ENCODE measurements at places on chromosomes 12 and 14.

- no peak for DNase-seq
Observed at GRCh38 chr14:78412475-78412874, 242.3 kb downstream of the NRXN3 start.

DNA sequence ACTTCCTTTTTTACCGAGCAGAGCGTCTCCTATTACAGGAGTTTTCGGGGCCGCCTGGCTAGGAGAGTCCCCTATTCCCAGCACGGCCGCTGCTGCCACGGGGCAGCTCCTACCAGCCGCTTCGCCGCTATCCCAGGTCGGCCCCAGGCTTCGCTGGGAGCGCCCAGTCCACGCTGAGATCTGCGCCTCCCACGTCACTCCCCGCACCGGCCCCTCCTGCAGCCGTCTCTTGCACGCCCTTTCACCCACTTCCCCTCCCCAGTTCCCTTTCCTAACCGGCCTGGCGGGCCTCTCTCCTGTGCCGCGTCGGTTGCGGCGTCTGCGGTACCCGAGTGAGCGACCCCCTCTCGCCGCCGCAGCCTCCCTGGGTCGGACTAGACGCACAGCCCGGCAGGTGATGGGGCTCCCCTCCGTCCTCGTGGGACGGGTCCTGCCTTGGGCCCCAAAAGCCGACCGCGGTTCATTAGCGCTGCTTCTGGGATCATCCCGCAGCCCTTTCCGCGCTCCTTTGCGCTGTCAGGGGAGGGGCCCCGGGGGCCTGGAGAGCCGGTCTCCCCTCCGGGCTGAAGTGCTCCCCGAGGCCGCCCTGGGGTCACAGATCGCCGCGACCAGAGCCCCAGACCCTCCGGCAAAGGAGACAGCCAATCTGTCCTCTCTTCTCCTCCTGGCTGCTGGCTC, 1318.4 kb downstream of the TMEM121 start:
- no peak for DNase-seq

GRCh38 chr12:109529691-109530640, 43.3 kb downstream of the MMAB start:
- DNase-seq: no peak

- DNase-seq: no peak
Observed at GRCh38 chr14:103026988-103027387, 30.4 kb downstream of the CDC42BPB start.

- no peak for DNase-seq
Observed at GRCh38 chr12:9731797-9732196, 1.1 kb downstream of the CLECL1 start.

DNA sequence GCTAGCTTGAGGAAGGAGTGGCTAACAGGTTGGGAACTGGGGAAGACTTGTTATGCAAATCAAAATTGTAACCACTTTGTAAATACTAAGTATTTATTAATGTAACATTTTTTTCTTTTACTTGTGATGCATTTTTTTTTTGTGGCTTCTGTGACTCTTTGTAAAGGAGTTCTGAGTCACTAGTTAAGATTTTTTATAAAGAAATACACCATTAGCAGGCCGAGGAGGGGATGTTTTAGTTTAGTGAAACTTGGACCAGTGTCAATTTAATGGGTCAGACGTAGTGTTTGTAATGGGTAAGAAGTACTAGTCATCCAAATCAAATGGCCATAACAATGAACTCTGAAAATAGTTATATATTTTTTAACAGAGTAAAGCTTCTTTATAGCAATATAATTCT, 43.1 kb downstream of the AKAP6 start:
- DNase-seq: no peak

- DNase-seq: no peak
Observed at GRCh38 chr12:43287706-43288383, 264.2 kb downstream of the ADAMTS20 start.

DNA sequence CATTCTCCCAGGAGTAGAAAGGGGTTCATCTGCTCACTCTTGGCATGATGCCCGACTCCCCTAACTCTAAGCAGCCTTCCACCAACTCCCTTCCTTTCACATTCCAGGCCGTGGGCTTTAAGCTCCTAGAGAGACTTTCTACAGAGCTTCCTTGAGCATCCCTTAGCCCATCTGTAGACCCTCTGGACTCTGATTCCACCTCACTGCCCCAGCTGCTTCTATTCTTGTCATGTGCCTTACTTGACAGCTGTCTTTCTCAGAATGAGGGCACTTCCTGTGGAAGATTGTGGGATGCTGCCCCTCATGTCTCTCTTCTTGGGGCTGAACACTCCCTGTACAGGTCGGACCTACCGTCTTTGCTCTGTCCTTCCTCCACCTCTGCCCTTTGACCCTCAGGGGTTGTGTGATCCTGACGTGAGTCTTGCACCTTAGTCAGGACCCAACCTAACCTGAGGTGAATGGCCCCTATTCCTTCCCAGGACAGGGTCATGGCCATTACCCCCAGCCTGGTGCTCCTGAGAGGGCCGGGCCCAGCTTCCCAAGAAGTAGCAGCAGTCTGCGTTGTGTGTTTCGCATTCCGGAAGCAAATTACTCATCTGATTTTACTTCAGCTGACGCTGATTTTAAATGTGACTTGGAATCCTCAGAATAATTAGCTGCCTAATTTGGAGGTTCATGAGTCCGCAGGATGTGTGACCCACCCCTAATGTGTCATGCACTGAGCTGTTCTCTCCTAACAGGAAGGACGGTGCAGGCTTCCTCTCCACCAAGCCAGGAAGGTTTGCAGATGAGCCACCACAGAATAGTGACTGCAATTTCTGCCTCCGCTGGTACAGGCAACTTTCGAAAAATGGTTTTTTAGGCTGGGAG, 2.7 kb upstream of the GALNT6 start:
- no peak for DNase-seq

DNA sequence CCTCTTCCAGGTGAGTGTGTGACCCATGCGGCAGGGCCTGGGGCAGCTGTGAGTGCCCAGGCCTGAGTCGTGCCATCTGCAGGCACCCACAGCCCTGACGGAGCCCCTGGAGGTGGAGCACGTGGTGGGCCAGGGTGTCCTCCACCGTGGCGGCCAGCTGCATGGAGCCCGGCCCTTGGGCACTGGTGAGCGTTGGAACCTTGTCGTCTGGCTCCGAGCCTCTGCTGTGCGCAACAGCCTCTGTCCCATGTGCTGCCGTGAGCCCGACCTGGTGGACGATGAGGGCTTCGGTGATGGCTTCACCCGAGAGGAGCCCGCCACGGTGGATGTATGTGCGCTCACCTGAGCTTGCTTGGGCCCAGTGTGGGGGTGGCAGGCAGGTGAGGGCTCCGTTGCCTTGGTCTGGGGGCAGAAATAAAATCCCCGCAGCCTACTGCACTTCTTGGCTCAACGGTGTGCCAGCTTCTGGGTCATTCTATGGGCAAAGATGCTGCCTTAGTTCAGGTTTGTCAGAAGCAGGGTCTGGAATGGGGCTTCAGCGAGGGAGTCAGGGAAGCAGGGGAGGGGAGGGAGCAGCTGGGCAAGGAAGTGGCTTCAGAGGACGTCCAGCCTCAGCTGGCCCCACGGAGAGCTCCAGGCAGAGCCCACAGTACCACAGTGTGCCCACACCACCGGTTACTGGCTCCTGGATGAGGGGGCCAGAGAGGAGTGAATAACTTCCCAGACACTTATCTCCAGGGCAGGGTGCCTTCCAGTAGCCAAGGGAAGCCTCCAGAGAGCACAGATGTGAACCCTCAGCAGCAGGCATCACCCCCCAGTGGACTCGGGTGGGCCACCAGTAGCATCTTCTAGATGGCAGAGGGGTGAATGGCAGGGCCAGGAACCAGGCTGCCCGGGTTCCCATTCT, 1.2 kb upstream of the ARL6IP4 start:
- no peak for DNase-seq

DNA sequence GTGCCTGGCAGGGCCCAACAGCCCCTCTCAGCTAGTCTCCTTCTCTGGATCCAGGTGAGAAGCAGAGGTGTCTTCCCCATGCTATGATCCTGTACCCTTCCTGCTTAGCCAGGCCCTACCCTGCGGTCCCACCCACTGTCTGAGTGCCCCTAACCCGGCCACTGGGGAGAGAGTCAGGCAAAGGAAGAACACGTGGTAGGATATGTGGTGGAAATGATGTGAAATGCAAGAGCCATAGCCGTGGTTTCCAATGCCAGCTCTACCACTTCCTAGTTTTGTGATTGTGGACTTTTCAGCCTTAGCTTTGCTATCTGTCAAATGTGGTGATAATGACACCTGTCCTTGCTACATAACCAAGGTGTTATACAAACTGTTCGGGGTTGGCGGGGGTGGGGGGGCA, 15.8 kb downstream of the KRT2 start:
- DNase-seq: no peak

DNA sequence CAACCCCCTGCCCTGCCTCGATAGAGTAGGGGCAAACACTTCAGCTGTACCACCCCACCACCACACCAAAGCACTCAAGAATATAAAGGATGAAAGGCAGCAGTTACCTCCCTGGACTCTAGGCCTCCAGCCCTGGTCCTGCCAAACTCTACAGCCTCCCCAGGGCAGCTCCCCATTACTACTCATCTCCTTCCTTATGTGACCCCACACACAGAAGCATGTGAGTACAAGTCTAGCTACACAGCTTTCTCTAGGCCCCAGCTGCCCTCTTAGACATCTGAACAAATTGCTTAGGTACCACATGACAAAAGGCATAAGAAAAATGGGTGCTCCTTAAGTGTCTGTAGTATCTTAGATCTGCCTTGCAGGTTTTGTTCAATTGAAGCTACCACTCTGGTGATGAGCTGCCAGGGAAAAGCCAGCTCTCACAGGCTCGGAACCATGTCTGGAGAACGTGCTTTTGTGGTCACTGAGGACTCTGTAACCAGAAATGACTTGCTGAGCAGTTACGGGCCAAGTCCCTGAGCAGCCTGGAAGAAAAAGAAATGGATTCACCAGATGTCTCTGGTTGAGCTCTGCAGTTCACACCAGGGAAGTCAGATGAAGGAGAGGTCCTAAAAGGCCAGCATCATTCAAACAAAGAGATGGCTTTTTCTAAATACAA, 32.8 kb downstream of the FMNL3 start:
- no peak for DNase-seq

GRCh38 chr14:49754570-49755097, 13.3 kb upstream of the KLHDC2 start:
- DNase-seq: no peak

- DNase-seq: no peak
Observed at GRCh38 chr12:116125956-116126566, 151.4 kb downstream of the MED13L start.

GRCh38 chr12:49969651-49970429, 2.9 kb upstream of the AQP6 start:
- no peak for DNase-seq

DNA sequence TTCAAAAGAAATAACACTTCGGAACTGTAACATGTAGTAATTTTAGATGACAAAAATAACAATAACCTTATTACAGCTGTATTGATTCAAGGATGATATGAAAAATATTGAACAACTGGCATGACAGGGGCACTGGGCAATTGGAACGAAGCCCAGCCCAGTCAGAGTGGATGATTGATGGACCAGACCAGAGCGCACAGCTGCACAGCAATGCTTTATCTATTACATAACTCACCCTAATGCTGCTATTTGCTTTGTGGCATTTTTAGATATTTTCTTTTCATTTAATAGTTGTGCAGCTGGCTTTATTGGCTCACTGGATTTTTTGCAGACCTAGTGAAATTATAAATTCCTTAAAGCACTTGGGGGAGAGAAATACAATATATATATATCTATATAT, 26.9 kb upstream of the FERMT2 start:
- no peak for DNase-seq

DNA sequence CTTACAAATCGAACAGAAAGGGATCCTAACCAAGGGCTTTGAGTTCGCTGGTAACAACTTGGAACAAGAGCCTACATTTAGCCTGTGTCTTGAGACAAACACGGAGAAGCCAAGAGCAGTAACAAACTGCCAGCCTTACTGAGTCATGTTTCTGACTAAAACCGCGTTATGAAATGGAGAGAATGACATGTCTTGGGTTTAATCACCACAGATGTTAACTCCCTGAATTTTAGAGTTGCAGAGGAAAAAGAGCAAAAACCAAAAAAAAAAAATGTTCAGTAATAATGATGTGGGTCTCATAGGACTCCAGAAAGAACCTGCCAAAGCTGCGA, 1.0 kb downstream of the BLTP3B start:
- DNase-seq: no peak

- DNase-seq: no peak
Observed at GRCh38 chr12:68977335-68977734, 44.4 kb upstream of the CPM start.

GRCh38 chr12:25423355-25424050, 129.6 kb downstream of the LMNTD1 start:
- no peak for DNase-seq

- DNase-seq: no peak
Observed at GRCh38 chr12:102487226-102487625, 6.9 kb upstream of the IGF1 start.

- peak; percentile 0 for DNase-seq
Observed at GRCh38 chr12:67826946-67827720, 162.1 kb upstream of the IFNG-AS1 start.

- no peak for DNase-seq
Observed at GRCh38 chr14:80545935-80546854, 334.9 kb upstream of the DIO2 start.

- no peak for DNase-seq
Observed at GRCh38 chr14:105419195-105420091, at the start of gene MTA1. Gene MTA1, plus strand, starts transcription at chr14:105419827. Its CDS starts 209 bp downstream, at chr14:105420036.

DNA sequence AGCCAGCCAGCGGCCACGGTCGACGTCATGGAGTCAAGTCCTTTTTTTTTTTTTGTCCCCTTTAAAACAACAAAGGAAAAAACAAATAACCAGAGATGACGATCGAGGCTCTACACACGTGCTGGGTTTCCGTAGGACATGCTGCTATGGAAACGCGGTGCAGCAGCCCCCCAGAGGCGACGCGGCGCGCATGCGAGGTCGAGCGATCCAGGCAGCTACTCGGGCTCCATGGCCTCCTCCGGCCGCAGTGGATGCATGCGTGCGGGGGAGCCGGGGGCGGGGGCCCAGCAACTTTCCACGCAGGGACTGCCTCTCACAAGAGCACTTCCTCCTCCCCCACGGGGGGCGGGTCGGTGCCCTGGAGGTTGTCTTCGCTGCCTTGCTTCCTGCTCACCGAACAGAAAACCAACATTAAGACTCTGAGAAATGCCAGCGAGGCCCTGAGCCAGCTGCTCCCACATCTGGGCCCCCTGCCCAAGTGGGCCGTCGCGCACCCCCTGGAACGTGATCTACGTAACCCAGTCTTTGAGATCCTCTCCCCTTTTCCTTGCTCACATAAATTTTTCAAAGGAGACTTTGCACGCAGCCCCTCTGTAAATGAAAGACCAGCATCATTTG, 30.7 kb downstream of the P2RX4 start:
- no peak for DNase-seq

- no peak for DNase-seq
Observed at GRCh38 chr12:26767116-26767515, 65.9 kb downstream of the ITPR2 start.

GRCh38 chr14:105745433-105746123, 219.2 kb downstream of the TMEM121 start:
- DNase-seq: no peak

- no peak for DNase-seq
Observed at GRCh38 chr12:6434205-6435140, 10.3 kb upstream of the CD27 start.

GRCh38 chr14:94145902-94146527, 16.6 kb upstream of the IFI27L2 start:
- DNase-seq: peak; percentile 67

Data from DMS 273 treated with DMSO at 0.1 percent for 48 hours (cell line).